EH (cell line): ENCODE measurements at places on chromosomes 4 and X.

- DNase-seq = no peak
These were observed 133.0 kb downstream of the MAD2L1 start for GRCh38 chr4:119933606-119934005.

DNA sequence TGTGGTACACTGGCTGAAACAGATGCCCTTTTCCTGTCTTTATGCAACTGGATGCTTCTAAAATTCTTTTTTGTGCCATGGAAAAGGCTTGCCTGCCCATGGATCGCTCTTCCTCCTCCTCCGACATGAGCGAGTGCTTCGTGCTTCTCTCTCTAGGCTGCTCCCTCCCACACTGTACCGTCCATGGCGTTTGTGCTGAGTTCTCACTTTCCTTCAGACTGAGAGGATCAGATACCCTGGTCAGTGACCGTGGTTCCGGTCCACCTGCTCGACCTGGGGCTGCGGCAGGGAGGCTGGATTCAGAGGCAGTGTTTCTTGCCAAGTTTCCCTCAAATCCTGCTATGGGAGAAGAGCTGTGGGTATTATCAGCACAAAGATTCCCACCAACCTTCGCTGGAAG, 10.2 kb upstream of the CLDN24 start:
- no peak for DNase-seq

- DNase-seq = peak; percentile 37
These were observed 112.2 kb upstream of the ENPP6 start for GRCh38 chr4:184329659-184330400.

DNA sequence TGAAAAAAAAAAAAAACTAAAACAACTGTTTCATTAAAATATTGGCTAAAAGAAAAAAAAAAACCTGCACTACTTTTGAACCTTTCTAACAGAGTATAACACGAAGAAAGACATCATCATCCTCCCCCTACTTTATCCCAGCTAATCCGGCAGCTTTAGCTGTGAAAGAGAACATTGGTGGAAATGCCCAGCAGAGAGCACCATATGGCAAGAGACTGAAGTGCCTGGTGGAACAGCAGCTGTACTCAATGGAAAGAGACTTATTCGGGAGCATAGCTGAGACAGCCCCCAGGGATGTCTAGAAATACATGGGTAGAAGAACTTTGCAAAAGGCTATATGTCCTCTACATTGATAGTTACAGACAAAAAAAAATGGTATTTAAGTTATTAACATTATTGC, 30.3 kb downstream of the STPG2 start:
- DNase-seq = peak; percentile 35

DNA sequence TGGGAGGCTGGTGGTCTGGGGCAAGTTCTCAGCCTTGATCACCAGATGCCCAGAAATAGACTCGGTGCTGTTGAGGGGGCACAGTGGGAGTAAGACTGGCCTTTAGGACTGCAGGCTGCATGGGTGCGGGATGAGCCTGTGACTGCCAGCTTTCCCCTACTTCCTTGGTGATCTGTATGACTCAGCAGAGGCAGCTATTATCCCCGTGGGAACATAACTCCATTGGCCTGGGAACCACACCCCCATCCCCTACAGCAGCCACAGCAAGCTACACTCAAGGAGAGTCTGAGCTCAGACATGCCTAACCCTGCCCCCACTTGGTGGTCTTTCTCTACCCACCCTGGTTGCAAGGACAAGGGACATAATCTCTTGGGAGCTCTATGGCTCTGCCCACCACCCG, 20.6 kb downstream of the CLIC2 start:
- DNase-seq = peak; percentile 9

GRCh38 chr4:185625503-185625902, 90.2 kb upstream of the PDLIM3 start:
- no peak for DNase-seq

GRCh38 chr4:64230709-64231310, 178.4 kb downstream of the TECRL start:
- DNase-seq = peak; percentile 0

DNA sequence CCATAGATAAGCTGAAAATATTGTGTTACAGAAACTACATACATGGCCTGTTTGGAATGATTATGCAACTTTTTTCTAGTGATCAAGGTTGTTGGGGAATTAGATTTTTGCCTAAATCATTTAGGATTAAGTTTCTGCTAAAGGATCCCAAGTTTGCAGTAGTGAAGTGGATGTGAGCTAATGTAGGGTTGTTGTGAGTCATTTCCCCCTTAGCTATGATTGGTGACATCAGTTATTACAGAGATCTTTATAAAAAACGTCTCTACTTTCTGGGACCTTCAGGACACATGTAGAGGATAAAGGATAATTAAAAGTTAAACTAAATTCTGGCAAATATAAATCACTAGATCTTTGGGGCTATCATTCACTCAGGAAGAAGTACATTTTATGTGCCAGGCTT, 133.3 kb downstream of the GATB start:
- DNase-seq = peak; percentile 52

- no peak for DNase-seq
These were observed 10.8 kb upstream of the SFRP2 start for GRCh38 chr4:153799694-153800074.

DNA sequence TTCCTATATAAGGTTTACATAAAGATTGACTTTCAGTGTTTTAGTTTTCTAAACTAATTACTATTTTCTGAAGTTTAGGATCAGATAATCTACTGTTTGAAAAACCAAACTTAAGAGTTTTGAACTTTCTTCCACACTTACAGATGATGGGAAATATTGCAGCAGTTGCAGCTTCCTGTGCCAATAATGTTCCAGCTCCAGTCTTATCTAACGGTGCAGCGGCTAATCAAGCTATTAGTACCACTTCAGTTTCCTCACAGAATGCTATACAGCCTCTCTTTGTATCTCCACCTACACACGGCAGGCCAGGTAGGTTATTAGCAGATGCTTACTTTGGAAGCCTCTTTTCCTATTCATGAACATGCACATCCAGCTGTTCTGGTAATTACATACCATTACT, 55.6 kb downstream of the ALG13 start:
- no peak for DNase-seq

DNA sequence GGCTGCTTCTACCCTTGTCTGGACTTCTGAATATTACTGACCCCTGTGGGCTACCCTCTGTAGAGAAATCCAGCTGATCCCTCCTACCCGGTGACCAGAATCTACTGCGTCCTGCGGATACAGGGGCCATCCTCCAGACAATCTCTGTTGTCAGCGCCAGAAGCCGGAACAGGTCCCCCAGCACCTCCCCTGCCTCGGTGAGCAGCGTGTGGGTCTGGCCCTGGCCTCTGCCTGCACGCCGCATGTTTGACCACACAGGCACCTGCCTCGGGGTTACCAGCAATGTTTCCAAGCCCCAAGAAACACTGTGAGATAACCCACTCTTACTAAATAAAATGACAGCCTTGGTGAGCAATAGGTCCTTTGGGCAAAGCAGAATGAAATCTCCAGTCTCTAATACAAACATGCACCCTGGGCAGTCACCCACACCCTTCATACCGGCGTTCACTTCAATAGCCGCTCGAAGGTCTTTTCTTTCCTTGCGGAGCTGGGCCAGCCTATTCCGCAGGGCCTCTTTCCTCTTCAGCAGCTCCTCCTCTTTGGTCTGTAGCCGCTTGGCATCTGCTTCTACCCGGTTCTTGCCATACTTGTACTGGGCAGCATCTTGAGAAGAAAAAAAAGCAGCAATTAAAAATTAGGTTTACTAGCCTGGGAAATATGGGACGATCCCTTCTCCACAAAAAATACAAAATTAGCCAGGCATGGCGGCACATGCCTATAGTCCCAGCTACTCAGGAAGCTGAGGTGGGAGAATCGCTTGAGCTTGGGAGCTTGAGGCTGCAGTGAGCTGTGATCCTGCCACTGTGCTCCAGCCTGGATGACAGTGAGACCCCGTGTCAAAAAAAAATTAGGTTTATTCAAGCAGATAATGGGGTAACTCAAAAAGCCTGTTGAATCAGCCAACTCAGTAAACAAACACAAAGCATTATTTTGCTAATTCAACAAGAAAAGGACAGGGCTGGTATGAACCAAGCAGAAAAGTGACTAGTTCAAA, 165.1 kb downstream of the AFAP1 start:
- DNase-seq = no peak

DNA sequence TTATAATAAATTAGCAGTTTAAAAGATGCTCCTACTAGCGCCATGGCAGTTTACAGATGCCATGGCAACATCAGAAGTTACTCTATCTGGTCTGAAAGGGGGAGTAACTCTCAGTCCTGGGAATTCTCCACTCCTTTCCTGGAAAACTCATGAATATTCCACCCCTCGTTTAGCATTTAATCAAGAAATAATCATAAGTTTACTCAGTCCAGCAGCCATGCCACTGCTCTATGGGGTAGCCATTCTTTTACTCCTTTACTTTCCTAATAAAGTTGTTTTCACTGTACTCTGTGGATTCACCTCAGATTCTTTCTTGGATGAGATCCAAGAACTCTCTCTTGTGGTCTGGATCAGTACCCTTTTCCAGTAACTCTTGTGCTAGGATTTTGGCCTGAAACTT, 52.3 kb downstream of the GUCY1B1 start:
- DNase-seq = no peak
